Mesenchymal stem cell (in vitro differentiated cells and primary cell): ENCODE measurements at places on chromosomes 1 and 21.

DNA sequence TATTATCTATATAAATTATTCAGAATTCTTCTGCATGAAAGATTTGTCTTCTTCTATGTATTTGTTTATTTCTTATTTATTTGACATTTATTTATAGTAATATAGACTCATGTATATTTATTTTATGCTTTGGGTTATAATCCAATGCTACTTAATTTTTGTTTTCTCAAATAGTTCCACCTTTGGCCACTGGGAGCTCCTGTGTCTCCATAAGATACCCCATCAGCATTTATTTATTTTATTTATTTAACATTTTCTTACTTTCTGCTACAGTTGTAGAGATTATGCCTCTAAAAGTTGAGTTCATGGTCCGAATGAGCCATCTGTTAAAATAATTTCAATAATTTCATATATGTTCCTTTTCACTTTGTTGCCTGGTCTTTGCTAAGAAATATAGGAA, 289.4 kb downstream of the ADGRL2 start:
- peak; percentile 9 for DNase-seq

DNA sequence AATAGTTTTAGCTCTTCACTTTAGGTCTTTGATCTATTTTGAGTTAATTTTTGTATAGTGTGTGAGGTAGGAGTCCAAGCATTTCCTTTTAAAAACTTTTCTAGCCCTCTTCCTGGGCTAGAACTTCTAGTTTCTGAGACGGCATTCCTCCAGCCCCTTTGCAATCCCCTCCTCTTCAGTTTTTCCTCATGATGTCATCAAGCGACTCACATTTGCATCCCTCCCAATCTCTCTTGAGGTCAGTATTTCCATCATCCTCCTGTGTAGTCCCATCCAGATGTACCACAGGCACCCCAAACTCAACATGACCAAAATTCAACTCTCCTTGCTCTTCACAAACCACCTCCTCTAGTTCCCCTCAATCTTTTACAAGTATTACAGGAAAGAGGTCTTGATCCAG, 10.7 kb downstream of the HMGN2 start:
- DNase-seq, result peak; percentile 45

DNA sequence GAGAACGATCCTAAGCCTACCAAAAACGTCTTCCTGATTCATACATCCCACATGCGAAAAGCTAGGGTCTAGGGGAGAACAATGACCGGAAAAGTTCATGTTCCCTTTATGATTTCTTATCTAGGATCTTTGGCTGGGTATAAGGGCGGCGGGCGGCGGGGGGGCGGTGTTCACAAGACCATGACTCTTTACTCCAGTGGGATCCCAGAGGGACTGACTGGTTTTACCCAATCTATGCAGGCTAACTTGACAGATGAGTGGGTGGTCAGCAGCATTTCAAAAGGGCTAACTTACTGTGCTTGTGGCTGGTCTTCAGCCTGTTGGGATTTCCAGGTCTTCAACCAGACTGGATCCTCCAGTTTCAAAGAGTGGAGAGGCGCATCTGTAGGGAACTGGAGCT, 40.3 kb downstream of the CNIH3 start:
- no peak for DNase-seq

DNA sequence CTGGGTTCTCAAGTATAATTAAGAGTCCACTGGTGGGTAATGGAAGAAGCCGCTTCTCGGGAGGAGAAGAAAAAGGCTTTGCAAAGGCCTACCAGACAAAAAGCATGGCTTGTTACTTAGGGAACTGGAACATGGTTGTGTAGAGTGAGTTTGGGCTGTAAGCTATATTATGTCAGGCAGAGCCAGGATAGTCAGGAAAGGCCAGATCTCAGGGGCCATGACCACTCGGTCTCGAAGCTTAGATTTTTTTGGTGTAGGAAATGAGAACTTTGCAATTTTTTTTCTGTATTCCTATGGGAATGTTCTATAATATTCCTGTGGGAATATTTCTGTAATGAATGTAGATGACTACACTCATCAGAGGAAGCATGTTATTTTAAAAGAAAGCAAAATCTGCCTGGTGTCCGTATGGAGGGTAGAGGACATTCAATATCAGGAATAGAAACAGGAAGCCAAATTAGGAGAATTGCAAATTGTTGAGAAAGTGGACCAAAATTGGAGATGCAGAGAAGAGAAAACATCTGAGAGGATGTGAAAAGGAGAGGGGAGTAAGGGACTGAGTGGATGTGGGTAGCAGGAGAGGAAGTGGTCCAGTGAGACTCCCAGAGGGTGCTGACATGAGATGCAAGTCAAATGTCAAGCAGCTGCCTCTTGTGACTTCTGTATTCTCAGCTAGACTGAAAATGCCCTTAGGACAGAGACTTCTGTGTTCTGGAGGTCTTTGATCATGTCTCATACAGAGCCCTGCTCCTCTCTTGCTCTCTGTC, 45.2 kb upstream of the HAO2 start:
- no peak for DNase-seq

DNA sequence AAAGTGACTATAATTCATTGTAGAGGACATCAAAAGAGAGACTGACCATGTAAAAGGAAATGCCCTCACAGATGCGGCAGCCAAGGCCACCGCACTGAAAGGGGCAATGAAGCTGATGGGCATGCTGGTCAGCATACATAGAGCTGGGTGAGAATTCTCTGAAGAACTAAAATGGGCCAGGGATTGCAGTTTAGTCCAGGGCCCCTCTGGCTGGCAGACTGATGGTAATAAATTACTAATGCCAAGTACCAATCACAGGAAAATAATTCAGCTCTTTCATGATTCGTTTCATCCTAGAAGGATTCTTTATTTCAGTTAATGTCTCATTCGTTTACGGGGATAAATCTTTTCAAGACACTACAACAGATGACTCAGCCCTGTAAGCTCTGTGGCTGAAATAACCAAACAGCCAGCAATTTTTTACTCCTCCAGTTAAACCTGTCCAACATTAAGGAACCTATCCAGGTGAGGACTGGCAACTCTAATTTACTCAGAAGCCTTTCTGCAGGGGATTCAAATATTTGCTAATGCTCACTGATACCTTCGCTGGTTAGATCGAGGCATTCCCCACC, 56.9 kb upstream of the MAP1LC3C start:
- DNase-seq, result no peak

GRCh38 chr21:42002421-42002958, 7.7 kb downstream of the ZBTB21 start:
- DNase-seq, result peak; percentile 98

DNA sequence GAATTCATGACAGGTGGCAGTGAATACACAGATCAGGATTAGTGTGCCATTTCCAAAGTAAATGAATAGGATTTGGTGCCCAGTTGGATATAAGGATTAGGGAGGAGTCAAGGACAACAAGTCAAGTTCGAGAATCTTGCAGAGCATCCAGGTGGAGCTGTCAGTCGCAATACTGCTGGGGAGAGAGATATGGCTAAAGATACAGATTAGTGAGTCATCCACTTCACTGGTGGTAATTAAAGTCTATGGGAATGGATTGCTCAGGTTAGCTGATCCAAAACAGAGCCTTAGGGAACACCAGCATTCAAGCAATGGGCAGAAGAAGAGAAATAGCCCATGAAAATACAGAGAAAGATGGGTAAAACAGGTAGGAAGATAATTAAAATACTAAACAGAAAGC, 26.8 kb downstream of the BCAS2 start:
- no peak for DNase-seq

DNA sequence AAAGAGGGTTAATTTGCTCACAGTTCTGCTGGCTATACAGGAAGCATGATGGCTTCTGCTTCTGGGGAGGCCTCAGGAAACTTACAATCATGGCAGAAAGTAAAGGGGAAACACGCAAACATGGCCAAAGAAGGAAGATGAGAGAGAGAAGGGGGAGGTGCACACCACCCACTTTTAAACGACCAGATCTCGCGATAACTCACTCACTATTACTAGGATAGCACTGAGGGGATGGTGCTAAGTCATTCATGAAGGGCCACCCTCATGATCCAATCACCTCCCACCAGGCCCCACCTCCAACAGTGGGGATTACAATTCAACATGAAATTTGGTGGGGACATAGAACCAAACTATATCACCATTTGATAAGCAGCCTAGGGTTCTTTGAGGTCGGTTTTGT, 2.4 kb upstream of the C1orf115 start:
- no peak for DNase-seq

DNA sequence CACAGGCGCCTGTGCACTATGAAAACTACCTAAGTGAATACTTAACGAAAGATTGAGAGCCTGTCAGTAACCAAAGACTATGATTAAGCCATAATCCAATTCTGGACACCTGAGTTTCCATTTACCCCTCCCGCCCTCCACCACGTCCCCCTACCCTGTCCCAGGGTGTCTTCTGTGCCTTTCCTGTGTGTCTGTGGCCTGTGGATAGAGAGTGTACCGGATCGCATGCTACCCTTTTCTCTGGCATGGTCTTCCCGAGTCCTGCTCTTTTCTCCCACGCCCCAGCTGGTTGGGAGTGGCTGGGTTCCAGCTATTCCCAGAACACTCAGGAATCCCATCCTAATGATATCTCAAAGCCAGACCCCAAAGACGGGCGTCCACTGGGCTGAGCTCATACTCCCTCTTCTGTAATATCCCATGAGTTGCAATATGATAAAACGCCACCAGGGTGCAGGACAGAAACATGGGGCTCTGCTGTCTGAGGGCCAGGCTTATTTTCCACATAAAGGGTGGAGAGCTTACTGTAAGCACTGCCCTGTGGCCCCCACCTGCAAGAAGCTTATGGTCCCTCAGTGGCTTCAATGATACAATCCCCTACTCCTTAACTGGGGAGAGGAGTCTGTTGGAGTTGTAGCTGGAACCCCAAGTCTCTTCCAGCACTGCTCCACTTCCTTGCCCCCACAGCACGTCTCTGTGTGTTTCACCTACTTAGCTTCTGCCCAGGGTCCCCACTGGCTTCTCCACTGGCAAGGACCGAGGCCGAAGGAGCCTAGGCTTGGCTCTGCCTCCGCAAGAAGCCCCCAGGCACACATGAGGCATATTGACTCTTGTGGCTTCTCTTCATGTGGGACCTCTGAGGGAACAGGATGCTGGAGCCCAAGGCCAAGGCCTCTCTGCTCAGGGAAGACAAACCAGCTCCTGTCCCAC, 17.6 kb upstream of the ALX3 start:
- DNase-seq, result peak; percentile 66

DNA sequence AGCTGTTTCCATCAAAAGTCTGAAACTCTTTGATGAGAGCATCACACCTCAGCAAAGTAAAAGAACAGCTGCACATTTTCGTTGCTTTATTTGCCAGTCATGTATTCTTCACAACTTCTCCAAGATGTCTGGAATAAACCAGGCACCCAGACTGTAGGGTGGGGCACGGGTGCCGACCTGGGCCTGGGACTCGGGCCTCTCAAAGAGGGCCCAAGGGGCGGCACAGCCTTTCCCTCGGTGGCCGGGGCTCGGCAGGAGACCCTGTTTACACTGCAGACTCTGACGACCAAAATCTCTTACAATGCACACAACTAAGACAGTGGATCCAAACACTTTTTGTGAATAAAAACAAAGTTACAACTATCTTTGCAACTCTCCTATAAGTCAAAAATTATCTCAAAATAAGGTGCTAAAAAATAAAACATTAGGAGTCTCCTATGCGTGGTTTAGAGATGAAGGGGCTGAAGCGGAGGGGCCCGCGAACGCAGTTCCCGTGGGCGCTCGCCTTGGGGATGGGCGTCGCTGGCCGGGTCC, 696 bp downstream of the LSS start:
- DNase-seq, result peak; percentile 15

DNA sequence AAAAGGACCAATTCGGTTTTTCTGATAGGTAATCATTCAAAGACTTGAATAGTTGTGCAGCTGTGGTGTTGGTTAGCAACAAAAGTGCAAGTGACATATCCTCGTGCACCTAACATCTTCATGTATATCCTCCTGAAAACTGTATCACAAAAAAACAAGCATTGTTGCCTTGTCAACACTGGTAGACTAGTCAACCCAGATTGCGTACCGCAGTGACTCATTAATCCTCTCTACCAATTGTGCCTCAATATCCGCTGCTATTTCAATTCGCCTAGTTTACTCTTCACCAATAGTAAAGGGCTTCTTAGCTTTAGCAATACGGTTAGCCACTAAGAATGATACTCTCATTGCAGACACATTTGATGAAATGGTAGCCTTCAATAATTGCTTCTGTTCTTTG, 3.5 kb downstream of the HHAT start:
- DNase-seq, result no peak

- DNase-seq, result peak; percentile 85
Observed at GRCh38 chr1:228378090-228378872, 28.4 kb downstream of the TRIM11 start.

GRCh38 chr1:69519006-69519405, 48.7 kb upstream of the LRRC7 start:
- no peak for DNase-seq

DNA sequence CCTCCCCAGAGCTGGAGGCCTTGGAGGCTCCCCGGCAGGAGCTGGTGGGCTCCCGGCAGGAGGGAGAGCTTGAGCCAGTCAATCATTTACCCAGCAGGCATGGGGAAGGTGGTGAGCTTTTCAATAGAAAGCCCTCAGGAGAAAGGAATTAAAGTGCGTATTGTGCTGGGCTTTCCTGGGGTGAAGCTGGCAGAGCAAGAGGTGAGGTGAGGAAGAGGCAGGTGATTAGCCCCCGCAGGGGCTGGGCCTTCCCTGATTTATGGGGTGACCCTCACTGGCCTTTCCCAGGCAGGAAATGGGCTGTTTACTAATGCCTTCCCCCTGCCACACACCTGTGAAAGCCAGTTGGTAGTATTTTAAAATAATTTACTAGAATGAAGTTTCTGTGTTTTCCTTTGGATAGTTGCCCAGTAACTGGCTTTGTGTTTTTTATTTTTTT, 25.8 kb downstream of the CLDN14 start:
- no peak for DNase-seq

GRCh38 chr1:224266915-224267856, 62.8 kb downstream of the NVL start:
- DNase-seq, result no peak

- no peak for DNase-seq
Observed at GRCh38 chr1:3036447-3037280, 15.4 kb downstream of the ACTRT2 start.

GRCh38 chr1:153532181-153532580, 3.6 kb downstream of the S100A6 start:
- no peak for DNase-seq

- DNase-seq, result no peak
Observed at GRCh38 chr1:26585471-26585870, 55.9 kb downstream of the RPS6KA1 start.

DNA sequence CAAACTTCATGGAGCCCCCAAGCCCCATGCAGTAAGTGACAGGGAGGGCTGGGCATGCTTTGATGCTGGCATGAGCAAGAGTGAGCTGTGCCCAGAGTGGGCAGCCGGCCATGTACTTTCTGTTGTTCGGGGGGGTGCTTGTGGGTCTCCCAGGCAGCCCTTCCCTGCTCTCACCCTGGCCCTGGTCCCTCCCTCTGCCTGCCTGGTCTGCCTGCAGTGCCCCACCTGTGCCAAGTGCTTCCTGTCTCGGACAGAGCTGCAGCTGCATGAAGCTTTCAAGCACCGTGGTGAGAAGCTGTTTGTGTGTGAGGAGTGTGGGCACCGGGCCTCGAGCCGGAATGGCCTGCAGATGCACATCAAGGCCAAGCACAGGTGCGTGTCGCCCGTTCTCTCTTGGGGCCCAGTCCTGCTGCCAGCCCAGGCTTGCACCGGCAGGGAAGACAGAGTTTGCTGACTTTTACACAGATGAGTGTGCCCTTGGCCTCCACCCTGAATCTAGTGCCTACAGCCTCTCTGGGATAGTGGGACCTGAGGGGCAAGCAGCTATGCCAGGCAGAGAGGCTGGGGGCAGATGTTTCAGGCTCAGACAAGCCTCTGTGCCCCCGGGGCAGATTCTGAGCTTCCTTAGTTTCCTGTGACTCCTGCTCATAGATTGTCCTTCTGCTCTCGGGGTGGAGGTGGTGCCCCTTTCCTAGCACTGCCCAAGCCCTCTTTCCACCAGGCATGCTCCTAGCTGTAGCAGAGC, 7.6 kb downstream of the ZBTB48 start:
- no peak for DNase-seq

- no peak for DNase-seq
Observed at GRCh38 chr1:233993651-233994050, 89.2 kb downstream of the SLC35F3 start.
